ENCODE measurements at places on chromosomes 11 and 22.

DNA sequence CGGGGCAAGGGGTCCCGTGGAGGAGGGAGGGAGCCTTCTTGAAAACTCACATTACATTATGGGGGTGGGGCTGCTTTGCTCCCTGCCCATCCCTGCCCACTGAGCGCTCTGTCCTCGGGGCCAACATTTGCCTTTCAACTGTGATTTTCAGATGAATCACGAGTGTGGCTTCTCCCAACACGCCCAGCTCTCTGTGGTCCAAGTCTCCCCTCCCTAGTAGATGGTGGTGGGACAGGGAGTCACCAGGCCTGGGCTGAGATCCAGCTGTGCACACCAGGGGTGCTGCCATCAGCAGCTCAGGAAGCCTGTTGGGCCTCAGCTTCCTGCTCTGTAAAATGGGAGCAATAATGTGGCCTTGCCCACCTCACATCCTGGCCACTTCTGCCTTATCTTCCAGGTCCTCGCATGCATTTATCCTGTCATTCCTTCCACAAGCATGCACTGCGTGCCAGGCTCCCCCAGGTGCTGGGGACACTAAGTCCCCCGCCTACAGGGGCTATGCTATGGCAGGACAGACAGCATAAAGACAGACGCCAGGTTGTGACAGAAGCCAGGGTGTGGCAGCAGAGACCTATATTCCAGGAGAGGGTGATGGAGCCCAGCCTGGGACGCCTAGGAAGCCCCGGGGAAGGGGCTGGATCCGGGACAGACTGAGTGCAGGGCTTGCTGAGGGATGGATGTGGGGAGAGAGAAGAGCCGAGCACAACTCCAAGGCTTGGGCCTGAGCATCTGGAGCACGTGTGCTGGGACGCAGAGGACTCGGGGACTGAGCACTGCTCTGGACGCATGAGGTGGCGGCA lies 30.5 kb downstream of the NFAM1 start:
- no peak for DNase-seq

DNA sequence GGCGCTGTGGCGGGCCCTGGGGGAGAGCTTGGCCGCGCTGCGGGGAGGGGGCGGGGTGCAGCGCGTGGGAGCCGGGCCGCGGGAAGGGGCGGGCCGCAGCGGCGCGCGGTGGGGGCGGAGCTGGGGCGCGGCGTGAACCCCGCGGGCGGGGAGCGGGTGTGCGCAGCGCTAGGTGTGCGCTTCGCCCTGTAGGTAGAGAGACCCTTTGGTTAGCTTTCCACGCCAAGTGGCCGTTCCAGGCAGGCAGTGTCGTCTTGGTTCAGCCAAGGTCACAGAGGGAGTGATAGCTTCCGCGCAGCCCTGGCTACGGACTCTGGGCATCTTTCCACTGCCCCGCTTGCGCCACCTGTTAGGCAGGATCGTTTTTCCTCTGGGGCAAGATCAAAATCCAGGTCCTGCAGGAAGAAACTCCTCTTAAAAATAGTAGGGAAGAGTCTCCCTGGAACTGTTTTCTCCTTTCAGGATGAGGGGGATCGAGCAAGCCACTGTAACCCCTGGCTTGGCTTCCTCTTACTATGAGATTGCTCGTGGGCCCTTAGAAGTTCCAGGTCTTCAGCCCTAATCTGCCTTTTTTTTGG lies 434 bp downstream of the BANF1 start:
- no peak for DNase-seq

DNA sequence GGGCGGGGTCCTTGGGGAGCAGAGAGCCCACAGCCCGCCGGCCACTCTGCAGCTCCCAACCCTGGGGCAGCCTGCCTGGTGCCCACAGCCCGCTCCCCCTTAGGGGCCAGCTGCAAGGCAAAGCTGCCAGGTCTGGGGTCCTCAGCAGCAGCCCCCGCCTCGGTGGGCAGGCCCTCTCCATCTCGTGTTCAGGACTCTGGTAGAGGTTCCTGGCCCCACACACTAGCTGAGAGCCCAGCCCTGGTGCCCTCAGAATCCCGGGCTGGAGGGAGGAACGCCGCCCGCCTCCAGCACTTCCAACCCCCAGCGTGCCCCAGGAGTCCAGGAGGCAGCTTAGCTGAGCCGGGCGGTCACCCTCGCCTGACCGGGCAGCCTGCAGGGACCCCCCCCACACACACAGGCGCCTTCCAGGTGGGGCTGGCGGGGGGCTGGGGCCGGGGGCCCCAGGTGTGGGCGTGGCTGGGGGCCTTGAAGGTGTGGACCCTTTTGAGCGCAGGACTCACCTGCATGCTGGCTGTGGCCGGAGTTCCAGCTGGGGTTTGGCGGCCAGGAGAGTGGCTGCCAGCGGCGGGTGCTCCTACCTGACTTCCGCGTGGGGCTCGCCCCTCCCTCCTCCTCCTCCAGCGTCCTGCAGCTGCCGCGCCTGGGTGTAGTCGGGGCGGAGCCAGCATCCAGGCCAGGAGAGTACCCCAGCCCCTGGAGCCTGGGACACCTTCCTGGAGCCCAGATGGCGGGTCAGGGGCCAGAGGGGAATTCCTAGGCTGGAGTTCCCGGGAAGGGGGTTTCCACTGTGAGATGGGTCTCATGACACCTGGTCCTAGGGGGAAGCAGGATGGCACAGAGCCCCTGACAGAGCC lies at the start of gene ANO9:
ANO9 (minus strand) TSS at position 594 of the 857 bp plus-strand sequence; CDS start at position 509, 85 bp downstream.
- peak; percentile 42 for DNase-seq

- DNase-seq = no peak
Observed at GRCh38 chr22:46121523-46122287, 28.6 kb upstream of the PPARA start.

DNA sequence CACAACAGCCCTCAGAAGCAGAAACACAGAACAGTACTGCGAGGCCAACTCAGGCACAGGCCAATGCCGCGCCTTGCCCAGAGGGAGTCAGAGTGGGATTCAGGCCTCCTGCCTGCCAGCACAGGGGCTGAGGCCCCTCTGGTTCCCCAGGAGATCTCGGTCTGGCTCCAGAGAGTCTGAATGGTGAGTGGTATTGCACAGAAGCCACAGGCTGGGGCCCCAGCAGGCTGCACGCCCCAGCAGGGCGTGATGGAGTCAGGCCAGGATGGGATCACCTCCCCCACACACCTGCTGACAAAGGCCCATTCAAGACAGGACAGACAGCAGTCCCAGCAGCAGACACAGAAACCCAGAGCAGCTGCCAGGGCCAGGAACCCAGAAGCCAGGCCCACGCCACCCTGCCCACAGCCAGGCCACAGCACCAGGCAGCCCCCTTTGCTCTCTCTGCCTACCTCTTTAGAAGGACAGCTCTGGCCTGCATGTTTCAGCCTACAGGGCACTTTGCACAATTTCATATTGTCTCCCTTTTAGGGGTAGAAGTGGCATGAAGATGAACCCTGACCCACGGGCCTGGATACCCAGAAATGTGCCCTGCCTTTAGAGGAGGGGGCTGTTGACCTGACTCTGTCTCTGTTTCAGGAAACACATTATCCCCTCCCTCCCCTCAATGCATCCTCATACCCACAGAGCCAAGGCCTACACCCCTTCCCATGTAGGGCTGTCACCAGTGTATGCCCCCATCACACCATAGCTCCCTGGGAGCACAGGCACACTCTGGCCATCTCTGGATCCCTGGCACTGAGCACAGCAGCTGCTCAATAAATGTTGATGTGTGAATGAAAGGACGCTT lies 6.1 kb downstream of the FXYD6 start:
- DNase-seq = no peak
